Smooth muscle cell of the coronary artery (primary cell): ENCODE measurements at places on chromosomes 2 and 18. TPM values are rescaled to one million over a fixed set of nuclear protein-coding genes. Genes with fewer than 3 reads are reported as not detected.

Gene HOXD4
- total RNA-seq: 0.08 TPM in 1 of 2 replicates, not detected in the other

Gene SMARCAL1
- total RNA-seq: 9.0 and 10.7 TPM in 2 replicates

Gene NTSR2
- not detected in 2 replicates for total RNA-seq

Gene UNC50
- 40.1 and 42.6 TPM in 2 replicates for total RNA-seq

Gene UGT1A3
- not detected in 2 replicates for total RNA-seq
